Ascending aorta (tissue), 2 donors: ENCODE measurements at places on chromosomes 16 and 17.

- no peak for DNase-seq
Measured at GRCh38 chr16:59697761-59698160, 963.6 kb upstream of the GOT2 start.

- DNase-seq = no peak
Measured at GRCh38 chr16:57722651-57723050, 12.9 kb upstream of the KATNB1 start.

DNA sequence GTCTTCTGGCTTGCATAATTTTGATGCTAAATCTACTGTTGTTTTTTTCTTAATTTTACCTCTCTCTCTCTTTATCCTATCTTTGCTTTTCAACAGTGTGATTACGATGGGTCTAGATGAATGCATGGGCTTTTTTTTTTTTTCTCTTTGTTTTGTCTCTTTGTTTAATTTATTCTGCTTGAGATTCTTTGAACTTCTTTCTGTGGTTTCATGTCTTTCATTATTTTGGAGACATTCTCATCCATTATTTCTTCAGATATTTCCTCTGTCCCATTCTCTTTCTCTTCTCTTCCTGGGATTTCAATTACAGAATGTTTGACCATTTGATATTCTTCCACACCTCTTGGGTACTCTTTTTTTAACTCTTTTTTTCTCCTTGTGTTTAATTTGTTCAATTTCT, 52.3 kb downstream of the CCDC182 start:
- DNase-seq = no peak

- no peak for DNase-seq
Measured at GRCh38 chr17:45096926-45097325, 35.4 kb downstream of the PLCD3 start.

- DNase-seq = peak; percentile 88
Measured at GRCh38 chr17:75876938-75877751, 1.2 kb downstream of the TRIM47 start.

GRCh38 chr17:1158879-1159278, 20.9 kb downstream of the ABR start:
- DNase-seq = no peak

DNA sequence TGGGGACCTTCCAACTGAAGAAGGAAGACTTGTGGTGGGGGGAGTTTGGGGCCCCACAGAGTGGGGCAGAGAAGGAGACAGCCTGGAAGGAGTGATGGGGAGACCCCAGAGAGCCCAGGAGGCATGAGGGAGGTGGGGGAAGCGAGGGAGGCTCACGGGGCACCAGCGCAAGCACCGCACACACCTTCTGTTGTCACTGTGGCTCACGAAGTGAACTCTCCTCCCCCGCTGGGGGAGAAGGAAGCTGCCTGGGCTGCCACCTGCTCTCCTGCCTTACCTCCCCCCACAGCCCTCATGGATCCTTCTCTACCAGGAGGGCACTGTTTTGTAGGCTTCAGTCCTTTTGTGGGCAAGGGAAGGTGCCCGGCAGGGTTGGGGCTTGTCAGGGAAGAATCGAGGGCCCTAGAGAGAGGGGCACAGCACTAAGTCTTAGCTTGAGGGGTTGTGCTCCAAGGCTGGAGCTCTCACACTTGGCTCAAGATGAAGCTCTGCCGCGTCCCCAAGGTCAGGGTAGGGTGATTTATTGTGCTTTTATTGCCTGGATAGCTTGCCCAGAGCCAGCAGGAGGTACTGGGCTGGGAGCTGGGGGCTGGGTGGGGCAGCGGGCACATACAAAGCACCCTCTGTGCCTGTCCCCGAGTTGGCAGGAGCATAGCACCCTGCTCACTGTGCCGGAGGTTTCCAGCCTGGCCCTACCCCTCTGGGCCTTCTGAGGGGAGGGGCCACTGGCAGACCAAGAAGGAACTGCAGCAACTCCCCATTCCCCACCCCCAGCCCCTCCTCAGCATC, 4.6 kb upstream of the STARD3 start:
- DNase-seq = no peak

DNA sequence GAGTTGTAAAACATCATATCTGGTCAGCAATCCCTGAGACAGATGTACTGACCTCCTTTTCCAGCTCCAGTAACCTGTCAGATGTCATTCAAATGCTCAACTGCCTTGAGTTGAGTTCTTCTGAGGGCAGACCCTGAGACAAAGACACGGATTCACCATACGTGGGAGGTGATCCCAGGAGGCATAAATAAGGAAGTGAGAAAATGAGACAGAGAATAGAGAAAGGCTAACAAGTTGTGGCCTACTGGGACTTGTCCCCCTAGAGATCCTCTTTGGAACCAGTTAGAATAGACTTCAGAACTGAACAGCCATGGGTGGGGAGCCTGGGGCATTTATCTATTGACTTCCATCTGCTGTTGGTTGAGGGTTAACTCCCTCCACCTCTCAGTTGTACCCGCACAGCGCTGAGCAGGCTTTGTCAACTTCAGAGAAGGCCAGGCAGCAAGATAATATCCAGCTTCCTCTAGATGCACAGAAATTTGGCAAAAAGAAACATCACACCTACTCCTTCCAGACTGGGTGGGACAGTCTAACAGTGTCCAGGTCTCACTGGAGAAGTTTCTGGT, 123.0 kb upstream of the DYNLRB2 start:
- DNase-seq = no peak

DNA sequence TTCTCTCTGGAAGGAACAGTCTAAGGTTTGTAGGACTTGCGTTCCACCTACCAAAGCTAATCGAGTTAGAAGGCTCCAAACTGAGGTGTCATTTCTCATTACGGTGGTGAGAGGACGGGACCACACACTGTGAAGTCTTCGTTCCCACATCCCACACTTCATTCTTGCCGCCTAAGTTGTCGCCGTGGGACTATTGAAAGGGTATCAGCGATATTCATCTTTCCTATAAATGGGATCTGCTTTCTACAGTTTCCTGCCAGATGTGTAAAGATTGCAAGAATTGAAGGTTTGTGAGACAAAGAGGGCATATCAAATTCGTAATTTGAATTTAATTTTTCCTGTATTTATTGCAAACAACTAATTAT, 608 bp upstream of the TRIM37 start:
- DNase-seq = no peak

DNA sequence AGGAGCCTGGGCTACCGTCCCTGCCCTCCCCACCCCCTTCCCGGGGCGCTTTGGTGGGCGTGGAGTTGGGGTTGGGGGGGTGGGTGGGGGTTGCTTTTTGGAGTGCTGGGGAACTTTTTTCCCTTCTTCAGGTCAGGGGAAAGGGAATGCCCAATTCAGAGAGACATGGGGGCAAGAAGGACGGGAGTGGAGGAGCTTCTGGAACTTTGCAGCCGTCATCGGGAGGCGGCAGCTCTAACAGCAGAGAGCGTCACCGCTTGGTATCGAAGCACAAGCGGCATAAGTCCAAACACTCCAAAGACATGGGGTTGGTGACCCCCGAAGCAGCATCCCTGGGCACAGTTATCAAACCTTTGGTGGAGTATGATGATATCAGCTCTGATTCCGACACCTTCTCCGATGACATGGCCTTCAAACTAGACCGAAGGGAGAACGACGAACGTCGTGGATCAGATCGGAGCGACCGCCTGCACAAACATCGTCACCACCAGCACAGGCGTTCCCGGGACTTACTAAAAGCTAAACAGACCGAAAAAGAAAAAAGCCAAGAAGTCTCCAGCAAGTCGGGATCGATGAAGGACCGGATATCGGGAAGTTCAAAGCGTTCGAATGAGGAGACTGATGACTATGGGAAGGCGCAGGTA, 762 bp downstream of the CDK12 start:
- DNase-seq = no peak

- no peak for DNase-seq
Measured at GRCh38 chr17:61480414-61480807, 28.2 kb downstream of the TBX4 start.

DNA sequence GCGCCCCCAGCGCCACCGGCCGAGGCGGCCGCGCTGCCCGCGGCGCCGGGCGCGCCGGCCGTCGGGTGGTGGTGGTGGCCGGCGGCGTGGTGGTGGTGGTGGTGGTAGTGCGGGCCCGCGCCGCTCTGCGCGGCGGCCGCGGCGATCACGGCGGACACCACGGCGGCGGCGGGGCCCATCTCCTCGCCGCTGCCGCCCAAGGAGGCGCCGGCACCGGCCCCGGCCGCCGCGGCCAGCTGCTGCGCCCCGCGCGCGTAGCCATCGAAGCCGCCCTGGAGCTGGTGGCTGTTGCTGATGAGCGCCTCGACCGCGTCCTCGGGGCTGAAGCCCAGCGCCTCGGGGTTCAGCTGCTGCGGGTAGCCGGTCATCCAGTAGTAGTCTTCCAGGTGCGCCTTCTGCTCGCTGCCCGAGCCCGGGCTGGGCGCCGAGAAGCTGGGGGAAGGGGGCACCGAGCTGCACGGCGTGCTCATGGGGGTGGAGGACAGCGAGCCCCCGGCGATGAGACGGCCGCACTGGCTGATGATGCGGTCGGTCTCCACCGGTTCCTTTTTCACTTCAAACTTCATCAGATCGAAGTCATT, 1.2 kb downstream of the MAF start:
- no peak for DNase-seq

DNA sequence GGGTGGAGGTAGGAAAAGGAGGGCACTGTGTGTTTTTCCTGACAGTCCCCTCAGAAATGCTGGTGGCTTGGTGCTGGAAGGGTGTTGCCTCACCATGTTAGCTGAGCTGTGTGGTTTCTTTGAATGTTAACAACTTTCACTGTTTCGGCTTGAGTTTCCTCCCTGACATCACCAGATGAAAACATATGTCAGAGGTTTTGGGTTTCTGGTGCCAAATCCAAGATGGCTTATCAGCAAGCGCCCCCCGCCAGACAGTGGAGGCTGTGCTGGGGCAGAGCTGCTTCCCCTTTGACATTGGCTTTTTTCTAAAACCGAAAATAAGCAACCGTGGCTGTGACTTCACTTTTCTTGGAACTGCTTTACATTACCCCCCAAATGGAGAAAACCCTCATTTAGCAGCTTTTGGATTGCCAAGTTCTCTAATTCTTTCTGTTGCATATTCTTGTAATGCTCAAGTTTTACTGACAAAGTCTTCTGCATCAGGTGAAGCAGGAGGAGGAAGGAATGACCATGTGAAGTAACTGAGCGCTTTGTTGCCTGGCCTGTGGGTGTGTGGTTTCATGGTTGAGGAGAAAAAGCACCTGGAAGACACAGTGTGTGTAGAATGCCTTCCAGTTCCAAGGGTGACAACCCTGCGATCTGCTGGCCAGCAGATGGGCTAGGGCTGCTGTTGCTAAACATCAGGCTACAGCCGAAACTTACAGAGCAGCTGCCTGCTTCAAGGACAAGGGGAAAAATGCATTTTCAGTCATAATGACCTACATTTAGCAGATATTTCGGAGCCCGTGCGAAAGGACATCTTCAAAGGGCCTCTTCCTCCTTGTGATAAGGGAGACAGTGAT, 9.7 kb downstream of the RMI2 start:
- no peak for DNase-seq

- DNase-seq = no peak
Measured at GRCh38 chr17:83007504-83008185, 71.8 kb upstream of the METRNL start.

- DNase-seq = no peak
Measured at GRCh38 chr17:68868708-68869107, 86.5 kb downstream of the ABCA8 start.

DNA sequence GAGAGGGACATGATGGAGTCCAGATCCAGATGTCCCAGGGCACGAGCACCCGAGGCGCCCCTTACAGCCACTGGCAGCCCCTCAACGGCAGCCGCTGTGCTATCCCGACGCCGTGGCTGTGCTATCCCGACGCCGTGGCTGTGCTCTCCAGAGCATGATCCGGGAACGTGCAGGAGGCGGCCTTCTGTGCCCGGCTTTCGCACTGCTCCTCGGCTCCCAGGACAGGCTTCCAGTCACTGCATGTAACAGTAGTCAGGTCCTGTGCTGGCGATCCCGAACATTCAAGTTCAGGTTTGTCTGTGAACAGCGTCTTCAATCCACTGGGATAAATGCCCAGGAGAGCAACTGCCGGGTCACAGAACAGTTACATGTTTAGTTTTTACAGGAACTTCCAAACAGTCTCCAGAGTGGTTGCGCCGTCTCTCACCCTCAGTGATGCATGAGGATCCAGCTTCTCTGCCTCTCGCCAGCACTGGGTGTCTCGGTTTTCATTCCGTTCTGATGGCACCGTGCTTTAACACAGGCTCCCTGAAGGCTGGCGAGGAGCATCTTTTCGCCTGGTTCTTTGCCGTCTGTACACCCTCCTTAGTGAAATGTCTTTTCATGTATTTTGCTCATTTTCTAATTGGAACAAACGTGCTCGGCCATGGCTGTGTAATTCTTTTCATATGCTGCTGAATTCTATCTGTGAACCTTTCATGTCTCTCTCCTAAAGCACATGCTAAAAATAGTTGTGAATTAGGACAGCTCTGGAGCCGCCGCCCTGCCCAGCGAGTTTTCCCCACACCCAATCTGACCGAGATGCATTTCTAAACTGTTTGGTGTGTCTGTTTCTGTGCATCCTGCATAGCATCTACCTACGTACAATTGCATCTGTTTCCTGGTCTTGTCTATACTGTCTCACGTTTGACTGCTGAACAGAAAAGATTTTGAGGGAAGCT, 72.6 kb upstream of the METRNL start:
- no peak for DNase-seq

GRCh38 chr17:77881545-77881944, 77.0 kb upstream of the TNRC6C start:
- DNase-seq = peak; percentile 91

- DNase-seq = no peak
Measured at GRCh38 chr16:27561216-27561615, 11.3 kb downstream of the KATNIP start.

DNA sequence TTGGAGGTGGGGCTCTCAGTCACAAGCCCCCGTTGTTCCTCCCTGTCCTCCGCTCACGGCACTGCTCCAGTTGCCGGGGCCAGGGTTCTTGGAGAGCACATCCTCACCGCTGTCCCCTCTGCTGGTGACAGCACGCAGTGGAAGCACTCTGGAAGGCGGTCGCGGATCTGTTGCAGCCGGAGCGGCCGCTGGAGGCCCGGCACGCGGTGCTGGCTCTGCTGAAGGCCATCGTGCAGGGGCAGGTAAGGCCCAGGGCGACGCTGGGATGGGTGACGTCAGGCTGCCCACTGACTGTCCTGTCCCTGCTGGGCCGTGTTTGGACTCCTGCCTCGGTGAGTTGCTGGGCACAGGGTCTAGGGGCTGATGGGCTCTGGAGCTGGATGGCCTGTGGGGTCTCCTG, 5.4 kb downstream of the TSC2 start:
- no peak for DNase-seq

DNA sequence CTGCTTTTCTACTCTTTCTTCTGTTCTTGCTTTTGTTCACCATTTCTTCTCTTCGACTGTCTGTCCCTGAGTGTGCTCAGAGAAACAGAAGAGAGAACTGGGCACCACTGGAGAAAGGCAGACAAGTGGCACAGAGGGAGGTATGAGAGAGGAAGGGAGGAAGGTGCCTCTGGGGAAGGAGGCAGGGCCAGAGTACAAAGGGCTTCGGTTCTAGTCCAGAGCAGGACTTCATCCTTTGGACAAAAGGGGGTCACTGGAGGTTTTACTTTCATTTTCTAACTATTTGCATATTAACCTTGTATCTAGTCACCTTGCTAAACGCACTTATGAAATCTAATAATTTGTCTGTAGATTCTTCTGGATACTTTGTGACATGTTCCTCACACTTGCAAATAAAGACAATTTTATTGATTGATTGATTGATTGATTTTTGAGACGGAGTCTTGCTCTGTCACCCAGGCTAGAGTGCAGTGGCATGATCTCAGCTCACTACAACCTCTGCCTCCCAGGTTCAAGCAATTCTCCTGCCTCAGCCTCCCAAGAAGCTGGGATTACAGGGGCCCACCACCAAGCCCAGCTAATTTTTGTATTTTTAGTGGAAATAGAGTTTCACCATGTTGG, 13.5 kb downstream of the ITGB4 start:
- no peak for DNase-seq

- DNase-seq = no peak
Measured at GRCh38 chr17:73201215-73202069, 8.6 kb downstream of the COG1 start.
